EL (cell line): ENCODE measurements at places on chromosomes 16 and 17.

DNA sequence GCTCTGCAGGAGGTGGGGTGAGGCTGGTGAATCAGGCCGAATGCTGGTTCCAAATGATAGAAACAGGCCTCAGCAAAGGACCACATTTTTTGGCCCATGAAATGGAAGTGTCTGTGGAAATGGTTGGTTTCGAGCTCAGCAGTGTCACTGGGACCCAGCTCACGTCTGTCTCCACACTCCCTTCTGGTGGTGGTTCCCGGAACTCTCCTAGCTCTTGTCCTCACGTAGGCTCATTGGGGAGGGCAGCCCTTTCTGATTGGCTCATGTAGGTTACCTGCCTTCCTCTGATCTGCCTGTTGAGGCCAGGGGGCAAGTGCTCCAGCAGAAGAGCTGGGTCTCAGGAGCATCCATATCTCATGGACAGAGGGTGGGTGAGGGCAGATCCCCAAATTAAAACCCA lies 4.0 kb downstream of the ALG1 start:
- DNase-seq = no peak

DNA sequence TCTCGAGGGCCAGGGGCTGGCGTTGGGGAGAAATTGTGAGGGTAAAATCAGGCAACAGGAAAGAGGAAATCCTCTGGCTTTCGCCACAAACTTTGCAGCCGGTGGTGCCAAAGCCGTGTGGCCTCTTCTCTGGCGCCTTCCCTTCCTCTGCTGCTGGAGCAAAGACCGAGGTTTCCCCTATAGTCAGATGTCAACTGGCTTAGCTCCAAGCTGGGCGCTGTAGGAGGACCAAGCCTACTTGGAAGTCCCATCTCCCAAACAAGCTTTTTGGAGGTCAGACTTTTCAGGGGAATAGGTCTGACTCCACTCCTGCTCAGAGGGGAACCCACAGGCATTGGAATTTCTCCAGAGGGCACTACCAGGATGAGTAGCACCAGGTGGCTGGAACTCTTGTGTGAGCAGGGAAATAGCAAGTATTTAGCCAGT lies 5.0 kb downstream of the IGFBP4 start:
- peak; percentile 47 for DNase-seq

DNA sequence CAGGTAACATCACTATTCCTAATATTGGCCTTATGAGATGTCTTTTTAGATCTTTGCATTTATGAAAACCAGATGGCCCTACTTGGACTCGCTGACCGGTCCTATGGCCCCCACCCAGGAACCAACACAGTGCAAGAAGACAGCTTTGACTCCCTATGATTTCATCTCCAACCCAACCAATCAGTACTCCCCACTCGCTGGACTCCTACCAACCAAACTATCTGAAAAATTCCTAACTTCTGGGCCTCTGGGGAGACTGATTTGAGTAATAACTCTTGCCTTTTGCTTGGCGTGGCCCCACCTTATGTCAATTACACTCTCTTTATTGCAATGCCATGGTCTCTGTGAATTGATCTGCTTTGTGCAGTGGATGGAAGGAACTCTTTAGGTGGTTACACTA lies 828.9 kb downstream of the CDH11 start:
- DNase-seq = no peak

- DNase-seq = peak; percentile 96
Measured at GRCh38 chr16:72877374-72878028, 170.4 kb downstream of the ZFHX3 start.

DNA sequence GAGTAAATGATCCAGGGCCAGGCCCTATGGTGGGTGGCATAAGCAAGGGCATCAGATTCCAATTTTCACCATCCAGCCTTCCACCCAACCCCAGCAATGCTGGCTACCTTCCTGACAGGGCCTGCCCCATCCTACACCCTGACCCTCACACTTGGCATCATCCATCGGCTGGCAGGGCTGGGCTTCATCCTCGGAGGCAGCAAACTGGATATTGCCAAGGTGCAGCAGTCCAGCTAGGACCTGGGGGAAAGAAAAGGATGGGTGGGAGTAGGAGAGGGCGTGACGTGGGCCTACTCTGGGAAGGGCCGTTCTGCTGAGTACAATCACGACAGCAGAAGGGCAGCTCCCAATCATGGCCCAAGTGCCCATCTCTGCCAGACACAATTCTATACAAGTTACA lies 23.5 kb downstream of the MYO19 start:
- DNase-seq = no peak

DNA sequence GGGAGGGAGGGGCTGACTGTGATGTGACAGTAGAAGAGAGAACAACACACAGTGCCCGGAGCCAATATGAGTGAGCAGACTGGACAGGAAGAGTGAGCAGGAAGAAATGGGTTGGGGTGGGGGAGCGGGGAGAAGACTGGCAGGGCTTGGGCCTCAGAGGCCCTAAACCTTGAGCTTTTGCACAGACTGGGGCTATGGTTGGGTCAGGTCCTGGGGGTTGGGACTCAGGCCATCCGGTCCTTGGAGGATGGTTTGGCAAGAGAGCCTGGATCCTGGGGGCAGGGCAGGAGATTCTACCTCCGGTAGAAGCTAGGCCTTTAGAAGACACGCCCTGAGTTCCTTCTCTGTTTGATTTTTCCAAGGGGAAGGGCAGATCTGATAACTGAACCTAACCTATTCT lies 1.1 kb downstream of the CAMTA2 start:
- peak; percentile 40 for DNase-seq
